ENCODE measurements at places on chromosomes 12 and 14. TPM values are rescaled to one million over a fixed set of nuclear protein-coding genes. Genes with fewer than 3 reads are reported as not detected.

ESPL1 gene
- 6.4 TPM for total RNA-seq

MYBPC1 gene
- total RNA-seq: 2.1 TPM

DNA sequence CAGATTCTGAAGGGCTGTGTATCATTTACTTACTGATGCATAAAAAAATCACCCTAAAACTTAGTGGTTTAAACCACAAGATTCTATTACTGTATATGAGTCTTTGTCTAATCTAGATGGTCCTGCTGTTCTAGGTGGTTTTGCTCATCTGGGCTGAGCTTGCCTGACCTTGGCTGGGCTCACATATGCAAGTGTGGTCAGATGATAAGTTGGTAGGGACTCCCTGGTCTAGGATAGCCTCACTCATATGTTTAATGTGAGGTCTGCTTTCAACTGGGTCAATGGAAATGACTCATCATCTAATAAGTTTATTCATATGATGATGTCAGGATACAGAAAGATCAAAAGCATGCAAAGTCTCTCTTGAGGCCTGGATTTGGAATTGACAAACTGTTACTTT lies 887.8 kb downstream of the TRHDE start:
- no peak for DNase-seq

DNA sequence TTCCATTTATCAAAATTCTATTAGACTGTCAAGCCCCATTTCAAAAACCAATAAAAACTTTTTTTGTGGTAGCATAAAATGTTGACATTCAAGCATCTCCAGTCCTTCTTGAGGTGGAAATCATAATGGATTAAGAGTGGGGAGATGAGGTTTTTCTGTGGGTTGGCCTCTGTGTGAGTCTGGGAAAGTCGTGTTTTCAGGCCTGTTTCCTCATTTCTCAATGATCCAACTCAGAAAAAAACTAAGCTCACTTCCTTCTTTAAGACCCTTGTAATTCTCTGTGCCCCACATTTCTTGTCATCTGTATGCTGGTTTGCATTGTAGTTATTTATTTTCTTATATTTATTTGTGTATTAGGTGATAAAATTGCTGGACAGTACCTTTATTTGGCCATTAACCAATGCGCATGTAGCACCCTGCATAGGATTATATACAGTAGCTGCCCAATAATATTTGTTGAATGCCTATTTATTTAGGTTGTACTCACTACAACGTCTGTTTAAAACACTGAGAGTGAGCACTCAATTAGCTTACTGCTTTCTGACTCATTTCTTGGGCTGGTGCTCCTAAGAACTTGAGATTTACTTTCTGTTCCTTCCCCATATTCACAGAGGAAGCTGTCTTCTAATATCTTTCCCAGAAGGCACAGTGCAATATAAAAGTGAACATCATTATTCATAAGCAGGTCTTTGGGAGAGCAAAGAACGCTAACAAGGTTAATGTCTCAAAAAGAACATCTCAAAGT lies 121.9 kb downstream of the DNAI7 start:
- no peak for DNase-seq

GRCh38 chr12:2409656-2410265 lies 357.0 kb downstream of the CACNA1C start:
- DNase-seq: no peak

GRCh38 chr14:44609201-44609600 lies 102.1 kb upstream of the FSCB start:
- DNase-seq: no peak

DNA sequence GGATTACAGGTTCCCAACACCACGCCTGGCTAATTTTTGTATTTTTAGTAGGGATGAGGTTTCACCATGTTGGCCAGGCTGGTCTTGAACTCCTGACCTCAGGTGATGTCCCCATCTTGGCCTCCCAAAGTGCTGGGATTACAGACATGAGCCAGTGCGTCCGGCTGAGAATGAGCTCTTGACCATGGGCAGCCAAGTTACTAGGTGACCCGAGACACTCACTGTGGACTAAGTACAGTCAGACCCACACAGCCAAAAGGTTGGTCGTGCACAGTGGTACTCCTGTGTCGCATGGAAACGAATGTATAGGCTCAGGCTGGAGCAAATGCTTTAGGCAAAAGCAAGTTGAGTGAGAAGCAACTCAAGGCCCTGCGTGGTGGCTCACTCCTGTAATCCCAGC lies 21.0 kb downstream of the DLK1 start:
- DNase-seq: peak; percentile 58

DNA sequence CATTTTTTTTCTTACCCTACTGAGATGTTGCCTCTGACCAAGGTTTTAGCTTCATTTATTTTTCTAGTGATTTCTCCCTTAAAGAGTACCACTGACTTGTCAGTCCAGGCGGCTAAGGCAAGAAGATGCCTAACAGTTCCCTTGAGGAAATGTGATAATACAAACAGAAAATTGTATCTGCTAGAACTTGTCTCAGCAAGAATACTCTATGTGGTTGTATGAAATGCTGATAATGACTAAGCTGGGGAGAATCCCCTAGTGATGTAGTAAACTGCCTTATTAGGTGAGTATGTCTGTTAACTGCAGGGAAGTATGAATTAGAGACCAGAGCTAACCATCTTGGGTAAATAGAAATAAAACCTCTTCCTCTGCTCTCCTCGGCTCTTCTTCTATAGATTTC lies 6.7 kb downstream of the C12orf54 start:
- DNase-seq: no peak
